NCI-H1092 (cell line): ENCODE measurements at places on chromosomes 16 and 17.

DNA sequence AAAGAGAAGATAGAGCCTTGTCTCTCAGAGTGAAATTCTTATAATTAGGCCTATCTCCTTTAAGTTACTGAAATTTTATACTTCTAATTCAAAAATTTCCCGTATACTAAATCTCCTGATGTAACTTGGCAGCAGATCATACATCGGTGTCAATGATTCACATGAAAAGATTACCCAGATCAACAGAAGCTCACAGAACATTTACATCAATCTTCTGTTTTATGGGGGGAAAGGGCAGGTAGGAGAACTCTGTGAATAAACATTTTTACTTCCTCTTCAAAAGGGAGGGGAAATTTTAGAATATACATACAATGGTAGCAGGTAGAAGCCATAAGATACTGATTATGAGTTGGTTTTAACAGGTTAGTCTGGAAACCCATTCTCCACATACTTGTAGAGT, 43.1 kb downstream of the PHLPP2 start:
- DNase-seq = no peak

DNA sequence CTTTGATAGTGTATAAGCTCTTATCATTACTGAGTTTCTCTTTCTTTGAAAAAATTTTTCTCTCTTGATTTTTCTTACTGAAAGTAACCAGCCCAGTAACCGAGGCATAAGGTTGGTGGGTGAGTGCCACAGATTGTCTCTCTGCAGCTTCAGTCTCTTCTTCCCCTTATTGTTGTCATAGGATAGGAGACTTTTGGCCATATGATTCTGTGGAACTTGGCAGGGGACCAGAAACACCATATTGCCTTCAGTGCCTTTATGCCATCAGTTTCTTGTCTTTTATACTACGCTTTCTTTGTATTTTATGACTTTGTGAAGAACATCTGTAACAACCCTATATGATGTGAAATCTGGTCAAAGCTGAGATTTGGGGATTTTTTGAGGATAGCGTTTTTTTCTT, 341.6 kb upstream of the TBX2 start:
- no peak for DNase-seq

DNA sequence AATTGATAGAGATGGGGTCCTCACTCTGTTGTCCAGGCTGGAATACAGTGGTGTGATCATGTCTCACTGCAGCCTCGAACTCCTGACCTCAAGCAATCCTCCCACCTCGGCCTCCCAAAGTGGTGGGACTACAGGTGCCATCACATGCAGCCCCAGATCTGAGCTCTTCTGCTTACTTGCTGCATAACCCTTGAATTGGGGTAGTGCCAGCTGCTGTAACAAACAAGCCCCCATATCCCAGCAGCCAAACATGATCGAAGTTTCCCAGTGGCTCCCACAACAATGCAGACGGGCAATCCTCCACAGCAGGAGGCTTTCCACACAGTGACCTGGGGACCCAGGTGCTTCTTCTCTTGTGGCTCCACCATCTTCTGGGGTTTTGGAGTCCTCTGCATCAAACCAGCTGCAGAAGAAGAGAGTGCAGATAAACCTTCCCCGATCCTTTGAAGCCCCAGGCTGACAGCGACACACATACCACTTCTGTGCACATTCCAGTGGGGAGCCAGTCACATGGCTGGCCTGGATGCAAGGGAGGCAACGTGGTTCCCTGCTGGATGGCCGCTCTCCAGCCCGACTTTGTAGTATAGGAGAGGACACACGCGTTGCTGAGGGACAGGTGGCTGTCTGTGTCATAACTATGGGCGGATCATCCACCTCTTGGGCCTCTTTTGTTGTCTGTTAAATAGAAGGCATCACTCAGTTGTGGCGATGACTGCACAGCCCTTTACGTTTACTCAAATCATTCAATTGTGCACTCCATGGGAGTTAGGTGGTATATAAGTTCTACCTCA, 16.7 kb downstream of the SBK1 start:
- no peak for DNase-seq

- DNase-seq = no peak
Observed at GRCh38 chr17:3771140-3771539, 29.8 kb downstream of the ITGAE start.

DNA sequence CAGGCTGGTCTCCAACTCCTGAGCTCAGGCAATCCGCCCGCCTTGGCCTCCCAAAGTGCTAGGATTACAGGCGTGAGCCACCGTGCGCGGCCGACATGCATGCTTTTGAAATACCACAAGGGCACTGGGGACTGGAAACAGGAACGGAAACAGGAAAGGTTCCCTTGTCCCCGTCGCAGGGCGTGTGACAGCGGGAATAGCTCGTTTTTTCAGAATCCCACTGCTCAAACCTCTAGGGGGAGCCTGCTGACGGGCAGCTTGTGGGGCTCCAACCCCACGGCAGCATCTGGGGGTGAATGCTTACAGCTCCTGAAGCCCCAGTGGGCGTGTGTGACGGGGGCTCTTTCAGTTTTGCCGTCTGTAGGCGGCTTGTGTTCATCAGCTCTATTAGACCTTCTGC, 18.8 kb upstream of the ASGR2 start:
- DNase-seq = no peak
